ENCODE measurements at places on chromosomes 11 and 22.

GRCh38 chr11:126137136-126137535 is 74.3 kb downstream of the RPUSD4 start:
- no peak for DNase-seq

GRCh38 chr11:119391275-119391674 is 9.8 kb upstream of the USP2 start:
- no peak for DNase-seq

DNA sequence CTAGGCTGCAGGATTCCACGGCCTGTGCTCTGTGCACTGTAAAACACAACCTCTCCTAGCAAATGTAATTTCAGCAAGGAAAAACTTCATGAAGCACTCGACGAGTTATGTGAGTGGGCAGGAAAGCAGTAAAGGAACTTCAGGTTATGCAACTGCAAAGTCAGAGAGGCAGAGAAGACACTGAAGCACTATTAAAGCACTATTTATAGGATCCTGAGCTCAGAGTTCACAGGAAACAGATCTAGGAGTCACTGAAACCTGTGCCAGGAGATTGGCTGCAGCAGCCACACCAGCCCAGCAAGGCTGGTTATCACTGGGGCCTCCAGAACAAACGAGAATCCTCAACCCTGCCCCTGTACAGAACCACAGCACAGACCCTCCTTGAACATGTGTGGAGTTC is 2.5 kb downstream of the SMIM35 start:
- DNase-seq: peak; percentile 27

GRCh38 chr22:44855855-44856254 is 103.5 kb downstream of the ARHGAP8 start:
- no peak for DNase-seq

DNA sequence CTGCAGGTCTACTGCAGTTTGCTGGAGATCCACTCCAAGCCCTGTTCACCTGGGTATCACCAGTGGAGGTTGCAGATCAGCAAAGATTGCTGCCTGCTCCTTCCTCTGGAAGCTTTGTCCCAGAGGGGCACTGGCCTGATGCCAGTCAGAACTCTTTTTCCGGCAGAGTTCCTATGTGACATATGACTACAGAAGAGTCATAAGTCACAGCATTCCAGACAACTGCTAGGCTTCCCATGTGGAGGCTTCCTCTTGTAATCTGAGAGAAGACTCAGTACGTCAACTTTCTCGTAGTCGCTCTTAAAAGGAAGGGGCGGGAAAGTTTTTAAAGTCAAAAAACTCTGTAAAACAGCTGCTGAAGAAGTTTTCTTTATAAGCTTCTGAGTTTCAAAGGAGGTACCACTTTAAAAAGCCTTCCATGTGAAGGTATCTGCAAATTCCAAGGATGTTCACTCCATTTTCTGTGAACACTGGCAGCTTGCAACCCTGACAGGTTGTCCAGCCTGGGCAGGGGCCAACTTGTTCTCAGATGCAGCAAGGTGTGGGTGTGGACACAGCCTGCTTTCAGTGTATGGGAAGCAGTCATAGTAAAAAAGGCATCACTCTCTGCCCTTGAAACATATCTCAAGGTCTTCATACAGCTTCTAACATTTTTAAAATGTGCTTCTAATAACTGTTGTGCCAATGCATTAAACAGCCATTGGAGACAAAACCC is 97.8 kb downstream of the ME3 start:
- no peak for DNase-seq

DNA sequence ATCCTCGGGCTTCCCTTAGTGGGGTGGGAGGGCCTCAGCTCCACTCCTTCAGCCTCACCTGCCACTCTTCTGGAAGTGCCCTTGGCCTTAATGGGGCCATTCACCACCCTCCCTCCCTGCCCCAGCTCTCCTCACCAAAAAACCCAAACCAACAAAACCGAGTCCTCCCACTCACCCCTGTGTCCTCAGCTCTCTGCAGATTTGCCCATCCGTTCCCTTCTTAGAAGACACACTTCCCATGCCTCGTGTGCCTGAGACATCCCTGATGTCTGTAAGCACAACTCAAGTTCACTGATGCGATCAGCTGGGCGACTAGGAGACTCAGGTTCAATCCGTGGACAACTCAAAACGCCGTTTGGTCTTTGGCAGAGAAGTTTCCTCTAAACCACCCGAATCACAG is 839.2 kb downstream of the TBC1D22A start:
- DNase-seq: no peak

GRCh38 chr11:110339456-110340250 is 43.2 kb upstream of the RDX start:
- DNase-seq: no peak

DNA sequence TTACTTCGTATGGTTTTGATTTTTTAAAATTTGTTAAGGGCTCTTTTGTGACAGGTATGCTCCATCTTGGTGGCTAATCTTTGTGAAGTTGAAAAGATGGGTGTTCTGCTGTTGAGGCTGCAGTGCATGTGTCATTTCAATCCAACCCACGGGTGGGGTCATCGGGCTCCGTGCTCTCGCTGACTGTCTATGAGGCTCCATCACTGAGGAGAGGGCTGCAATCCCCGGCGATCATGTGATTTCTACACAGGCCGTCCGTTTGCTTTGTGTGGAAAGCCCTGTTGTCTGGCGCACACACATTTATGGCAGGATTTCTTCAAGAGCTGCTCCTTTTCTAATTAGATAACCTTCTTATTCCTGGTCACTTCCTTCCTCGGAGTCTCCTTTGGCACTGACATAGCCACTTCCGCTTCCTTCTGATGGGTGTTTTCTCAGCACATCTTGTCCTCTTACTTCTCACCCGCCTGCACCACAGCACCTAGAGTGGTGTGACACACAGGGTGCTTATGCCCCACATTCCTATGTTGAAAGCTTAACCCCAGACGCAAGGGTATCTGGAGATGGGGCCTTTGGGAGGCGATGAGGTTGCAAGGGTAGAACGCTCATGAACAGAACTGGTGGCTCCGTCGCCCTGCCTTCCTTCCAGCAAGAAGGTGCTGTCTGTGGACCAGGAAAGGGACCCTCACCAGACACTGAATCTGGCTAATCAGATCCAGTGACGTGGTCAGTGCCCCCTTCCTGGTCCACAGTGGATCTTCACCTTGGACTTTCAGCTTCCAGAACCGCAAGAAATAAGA is 9.4 kb downstream of the MOB2 start:
- no peak for DNase-seq

DNA sequence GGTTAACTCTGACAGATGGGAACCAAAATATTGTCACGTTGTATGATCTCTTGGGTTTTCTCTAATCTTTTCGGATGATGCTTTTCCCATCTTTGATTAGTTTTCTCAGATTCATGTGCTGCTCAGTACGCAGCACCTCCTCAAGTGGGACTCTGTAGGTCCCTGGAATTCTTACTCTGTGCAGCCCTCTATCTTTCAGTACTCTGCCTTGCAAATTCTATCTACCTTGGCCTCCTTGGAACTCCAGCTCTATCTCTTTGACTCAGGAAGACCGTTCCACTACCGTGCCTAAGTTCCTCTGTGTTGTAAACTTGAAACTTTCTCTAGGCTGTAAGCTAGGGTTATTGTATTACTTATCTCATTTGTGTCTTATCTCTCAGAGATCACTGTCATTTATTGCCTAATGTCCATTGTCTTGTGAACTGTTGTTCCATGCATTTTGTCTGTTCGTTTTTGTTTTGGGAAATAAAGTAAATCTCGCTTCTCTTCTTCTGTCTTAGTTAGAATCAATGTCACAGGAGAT is 20.1 kb upstream of the CHORDC1 start:
- DNase-seq: no peak

All from mucosa of gallbladder (tissue), 1 donor.